ENCODE measurements at places on chromosomes 6 and 20. TPM values are rescaled to one million over a fixed set of nuclear protein-coding genes. Genes with fewer than 3 reads are reported as not detected.

Gene MAS1
- total RNA-seq: not detected

GRCh38 chr20:31633339-31633914, 4.3 kb upstream of the COX4I2 start:
- DNase-seq: no peak

GRCh38 chr6:136351518-136352110, 62.0 kb upstream of the BCLAF1 start:
- no peak for DNase-seq

DNA sequence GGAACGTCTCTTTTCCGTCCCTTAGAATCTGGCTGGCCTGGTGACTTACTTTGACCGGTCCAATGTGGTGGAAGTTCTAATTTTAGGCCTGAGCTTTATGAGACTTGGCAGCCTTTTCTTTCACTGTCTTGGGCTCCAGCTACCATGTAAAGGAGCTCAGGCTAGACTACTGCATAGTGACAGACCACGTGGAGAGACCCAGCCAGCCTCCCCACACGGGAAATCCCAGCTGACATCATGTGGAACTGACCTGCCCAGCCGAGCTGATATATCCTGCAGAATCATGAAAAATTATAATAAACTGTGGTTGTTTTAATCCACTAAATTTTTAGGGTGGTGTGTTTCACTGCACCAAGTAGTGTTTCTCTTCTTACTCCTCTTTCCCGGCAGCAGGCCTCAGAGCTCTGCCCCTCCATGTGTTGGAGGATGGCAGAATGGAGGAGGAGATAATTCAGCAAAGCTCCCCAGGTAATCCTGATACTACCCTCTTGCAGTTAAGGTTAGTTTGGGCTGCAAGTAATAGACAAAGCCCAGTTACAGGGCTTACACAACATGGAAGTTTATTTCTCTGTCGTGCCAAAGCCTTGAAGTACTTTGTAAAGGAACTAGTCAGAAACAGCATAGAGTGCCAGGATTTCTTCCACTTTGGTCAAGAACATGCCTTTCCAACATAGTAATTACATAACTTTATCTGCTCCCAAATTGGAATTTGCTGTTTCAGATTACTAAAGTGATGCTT, 87.5 kb downstream of the SH3BGRL2 start:
- DNase-seq: peak; percentile 74

DNA sequence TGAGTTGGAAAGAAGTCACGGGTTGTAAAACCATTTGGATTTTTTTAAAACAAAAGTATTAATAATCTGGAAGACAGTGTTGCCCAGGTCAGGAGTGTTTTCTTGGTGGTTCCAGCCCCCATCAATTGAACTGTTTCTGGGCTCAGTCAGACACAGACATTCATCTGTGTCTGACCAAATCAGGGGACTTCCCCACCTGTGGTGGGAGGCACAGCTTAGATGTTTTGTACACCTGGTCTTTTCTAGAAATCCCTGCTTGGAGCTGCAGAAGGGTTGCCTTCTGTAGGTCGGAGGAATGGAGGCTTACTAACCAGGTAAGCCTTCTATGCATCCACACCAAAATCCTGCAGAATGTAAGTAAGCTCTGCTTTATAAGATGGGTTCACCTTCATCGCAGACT, 63.6 kb downstream of the CDS2 start:
- no peak for DNase-seq

DNA sequence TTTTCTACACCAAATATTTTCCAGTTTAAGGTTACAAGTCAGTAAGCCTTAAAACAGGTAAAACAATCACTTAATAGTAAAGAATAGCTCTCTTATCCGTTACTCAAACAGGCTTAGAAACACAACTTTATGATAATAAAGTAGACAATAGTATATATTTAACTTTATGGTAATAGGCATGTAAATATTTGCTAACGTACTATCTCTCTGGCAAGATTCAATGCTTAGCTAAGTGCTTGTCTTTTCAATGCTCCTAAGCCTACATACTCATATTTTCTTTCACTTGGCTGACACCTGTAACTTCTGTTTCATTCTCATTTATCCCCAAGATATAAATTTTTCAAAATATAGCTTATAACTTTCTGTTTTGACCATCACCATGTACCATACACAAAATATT, 358.2 kb downstream of the HTR1B start:
- DNase-seq: no peak

GRCh38 chr6:22095836-22096235, 201.0 kb downstream of the PRL start:
- no peak for DNase-seq

- no peak for DNase-seq
These were observed 21.0 kb downstream of the NOL7 start for GRCh38 chr6:13635948-13636658.

GRCh38 chr6:40336296-40336695, 250.9 kb downstream of the LRFN2 start:
- no peak for DNase-seq

DNA sequence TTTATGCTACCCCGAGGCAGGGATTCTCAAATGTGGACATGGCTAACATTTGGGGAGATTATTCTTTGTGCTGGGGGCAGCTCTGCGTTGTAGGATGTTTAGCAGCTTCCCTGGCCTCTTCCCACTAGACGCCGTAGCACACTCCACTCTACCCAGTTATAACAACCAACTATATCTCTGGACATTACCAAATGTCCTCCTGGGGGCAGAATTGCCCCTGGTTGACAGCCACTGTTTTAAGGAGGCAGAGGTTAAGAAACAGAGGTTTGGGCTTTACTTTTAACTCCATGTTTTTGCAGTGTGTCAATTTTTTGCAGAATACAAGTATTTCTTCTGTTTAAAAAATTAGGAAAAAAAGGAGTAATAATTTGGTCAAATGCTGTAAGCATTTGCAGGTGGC, 56.2 kb upstream of the BMP6 start:
- no peak for DNase-seq

GRCh38 chr20:38631155-38632022, 29.8 kb downstream of the ARHGAP40 start:
- DNase-seq: peak; percentile 69
